ENCODE measurements at places on chromosomes 1 and 21. TPM values are rescaled to one million over a fixed set of nuclear protein-coding genes. Genes with fewer than 3 reads are reported as not detected.

Gene SLAMF9
- not detected for total RNA-seq

Gene KCNQ4
- total RNA-seq, result 0.63 TPM

Gene CMPK1
- total RNA-seq, result 105 TPM

Gene CR1
- not detected for total RNA-seq

Gene SYTL1
- total RNA-seq, result 0.46 TPM

Gene ITLN1
- total RNA-seq, result not detected

Gene TNFAIP8L2
- not detected for total RNA-seq

Gene TBX15
- 3.1 TPM for total RNA-seq

Gene MYBPH
- not detected for total RNA-seq

DNA sequence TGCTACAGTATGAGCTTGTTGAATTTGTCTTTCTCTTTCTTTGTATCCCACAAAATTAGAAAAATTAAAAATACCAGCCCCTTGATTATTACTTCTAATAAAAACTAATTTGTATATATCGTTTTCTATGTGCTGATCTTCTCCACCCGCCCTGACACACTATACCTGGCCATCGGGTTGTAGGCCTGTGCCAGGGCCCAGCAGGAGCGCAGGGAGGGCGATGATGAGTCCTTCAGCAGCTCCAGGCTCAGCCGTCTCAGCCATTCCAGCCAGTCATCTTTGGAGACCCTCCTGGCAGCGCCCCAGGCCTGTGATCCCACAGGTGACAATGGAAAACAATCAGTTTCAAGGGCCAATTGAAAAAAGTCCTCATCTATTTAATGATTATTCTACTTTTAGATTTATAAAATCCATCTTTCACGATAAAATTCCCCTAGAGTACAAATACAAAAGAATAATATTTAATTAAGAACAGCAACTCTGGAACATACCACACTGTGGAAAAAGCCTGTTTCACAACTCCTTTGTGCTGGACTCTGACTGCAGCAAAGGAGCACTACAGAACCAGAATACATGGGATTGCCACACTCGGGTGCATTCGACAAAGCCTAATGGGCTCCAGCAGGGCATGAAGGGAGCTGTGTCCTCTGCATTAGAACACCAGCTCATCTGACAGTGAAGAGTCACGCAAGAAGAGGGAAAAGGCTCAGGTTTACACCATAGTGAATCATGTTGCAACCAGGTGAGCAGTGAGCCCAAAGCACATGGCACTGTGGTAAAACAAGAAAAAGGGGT, 15.4 kb downstream of the ANGPTL7 start:
- no peak for DNase-seq

- no peak for DNase-seq
These were observed 24.7 kb upstream of the CCT8 start for GRCh38 chr21:29098156-29098555.

GRCh38 chr21:16427587-16428087, 697.9 kb downstream of the USP25 start:
- DNase-seq, result no peak

DNA sequence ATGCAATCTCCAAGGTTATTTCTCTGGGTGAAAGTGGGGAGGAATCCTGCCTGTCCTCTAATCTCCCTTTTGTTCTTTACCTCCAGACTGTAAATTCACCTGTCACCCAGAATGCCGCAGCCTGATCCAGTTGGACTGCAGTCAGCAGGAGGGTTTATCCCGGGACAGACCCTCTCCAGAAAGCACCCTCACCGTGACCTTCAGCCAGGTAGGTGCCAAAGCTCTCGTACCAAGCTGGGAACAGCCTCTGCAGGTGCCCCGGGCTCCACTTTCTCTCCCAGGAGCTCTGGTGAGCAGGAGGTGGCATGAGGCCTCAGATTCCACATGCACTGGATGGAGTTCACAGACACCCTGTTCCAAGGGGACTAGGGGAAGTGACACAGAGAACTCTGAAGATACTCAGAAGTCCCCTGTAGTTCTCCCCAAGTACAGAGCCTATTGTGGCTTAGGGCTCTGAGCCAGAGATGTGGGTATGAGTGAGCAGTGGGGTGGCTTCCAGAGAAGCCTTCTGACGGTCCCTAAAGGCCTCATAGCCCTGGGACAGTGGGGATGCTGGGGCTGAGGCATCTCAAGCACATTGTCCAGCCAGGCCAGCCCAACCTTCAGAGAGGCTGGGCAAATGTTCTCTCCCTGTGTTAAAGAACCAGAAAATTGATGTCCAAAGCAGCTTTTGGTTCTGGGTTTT, 30.9 kb downstream of the RASSF5 start:
- no peak for DNase-seq

DNA sequence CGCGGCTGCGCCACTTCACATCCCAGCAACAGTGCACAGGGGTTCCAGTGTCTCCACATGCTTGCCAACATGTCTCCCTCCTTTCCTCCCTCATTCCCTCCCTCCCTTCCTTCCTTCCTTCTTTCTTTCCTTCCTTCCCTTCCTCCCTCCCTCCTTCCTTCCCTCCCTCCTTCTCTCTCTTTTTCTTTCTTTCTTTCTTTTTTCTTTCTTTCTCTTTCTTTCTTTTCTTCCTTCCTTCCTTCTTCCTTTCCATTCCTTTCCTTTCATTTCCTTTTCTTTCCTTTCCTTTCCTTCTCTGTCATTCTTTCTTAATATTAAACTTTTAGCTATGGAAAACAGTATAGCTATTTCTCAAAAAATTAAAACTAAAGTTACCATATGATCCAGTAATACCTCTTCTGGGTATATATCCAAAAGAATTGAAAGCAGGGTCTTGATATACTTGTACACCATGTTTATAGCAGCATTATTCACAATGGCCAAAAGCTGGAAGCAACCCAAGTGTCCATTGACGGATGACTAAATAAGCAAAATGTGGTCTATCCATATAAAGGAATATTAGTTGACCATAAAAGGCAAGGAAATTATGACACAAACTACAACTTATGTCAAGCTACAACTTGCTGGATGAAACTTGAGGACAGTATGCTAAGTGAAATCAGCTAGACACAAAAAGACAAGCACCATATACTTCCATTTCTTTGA, 55.0 kb upstream of the TLR5 start:
- DNase-seq, result no peak

All from osteocyte (in vitro differentiated cells).